Hindlimb muscle (tissue), 1 donor: ENCODE measurements at places on chromosomes 1 and 21.
A peak's percentile ranks its signal among the peaks of the same experiment; 100 is the strongest.

DNA sequence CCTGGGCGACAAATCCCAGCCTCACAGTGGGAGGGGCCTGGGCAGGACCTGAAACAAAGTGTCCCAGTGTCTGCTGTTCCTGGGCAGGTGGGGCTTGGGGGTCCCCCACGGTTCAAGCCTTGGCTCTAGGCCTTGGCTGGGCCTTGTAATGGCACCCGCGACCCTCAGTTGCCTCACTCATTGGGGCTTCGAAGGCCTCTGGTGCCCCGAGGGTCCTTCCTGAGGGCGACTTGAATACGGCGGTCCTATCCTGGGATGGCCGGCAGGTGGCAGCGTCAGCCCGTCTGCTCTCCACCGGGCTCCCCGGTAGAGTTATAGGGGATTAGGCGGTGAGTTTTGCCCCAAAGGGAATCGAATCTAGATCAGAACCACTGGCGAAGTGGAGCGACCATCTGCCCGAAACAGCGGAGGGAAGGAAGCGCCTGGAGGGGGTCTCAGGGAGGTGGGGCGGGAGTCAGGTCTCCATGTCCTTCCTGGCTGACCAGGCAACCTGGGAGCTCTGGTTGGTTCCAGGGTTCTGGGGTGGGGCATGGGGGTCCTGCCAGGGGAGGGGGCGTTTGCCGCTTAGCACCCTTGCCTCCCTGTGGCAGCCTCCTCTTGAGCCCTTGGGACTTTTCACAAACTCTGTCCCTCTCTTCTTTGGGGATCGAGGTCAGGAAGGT is 2.1 kb upstream of the PEX10 start:
- DNase-seq = peak; percentile 54

DNA sequence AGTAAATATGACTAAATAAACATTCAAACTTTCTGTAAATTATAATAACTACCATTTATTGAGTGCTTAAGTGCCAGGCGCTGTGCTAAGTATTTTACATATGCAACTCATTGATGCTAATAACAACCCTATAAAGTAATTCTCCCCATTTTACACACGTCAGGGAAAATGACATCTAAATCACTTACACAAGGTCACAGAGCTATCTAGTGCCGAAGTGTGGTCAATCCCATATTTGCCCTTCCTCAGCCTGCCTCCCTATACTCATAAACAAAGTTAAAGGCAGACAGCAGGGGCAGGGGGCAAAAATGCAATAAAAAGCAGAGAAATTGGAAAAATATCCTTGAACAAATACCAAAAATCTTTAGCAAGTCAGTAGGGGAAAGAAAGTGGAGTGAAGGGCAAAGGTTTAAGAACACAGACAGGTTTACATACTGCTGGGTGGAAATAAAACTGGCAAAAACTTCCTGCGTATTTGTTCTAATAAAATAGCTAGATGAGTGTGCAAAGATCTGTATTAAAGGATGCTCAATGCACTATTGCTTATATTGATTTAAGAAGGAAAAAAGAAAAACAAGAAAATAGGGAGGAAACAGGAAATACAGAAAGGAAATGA is 72.8 kb downstream of the WDR64 start:
- DNase-seq = no peak

DNA sequence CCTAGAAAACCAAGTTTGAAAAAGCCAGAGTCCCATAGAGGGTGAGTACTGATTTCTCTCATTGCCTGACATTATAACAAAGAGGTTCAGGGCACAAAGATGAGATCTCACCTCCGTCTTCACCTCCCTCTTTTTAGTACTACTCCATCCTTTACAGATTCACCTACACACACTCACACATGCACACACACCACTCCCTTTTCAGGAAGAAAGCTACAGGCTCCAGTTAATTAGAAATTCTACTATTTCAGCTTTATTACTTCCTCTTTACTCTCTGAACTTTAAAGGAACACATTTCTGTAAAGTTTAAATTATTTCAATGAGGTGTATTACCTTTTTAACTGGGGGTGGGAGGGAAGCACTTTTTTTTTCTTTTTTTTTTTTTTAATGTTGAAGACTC is 59.6 kb upstream of the PRDX6 start:
- no peak for DNase-seq

DNA sequence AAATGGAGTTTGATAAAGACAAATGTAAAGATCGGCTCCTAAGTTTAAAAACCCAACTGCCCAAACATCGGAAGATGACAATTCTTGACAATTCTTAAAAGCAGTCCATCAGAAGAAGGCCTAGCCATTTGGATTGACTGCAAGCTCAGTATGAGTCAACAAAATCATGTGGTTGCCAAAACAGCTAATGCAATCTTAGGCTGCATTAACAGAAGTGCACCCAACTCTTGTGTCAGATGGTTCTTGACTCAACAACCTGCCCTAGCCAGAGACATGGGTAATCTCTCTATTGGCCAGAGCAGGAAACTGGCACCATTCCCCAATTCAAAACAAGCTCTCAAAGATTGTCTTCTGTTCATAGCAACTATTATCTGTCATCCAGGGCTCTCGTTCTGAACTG is 9.9 kb upstream of the NCF2 start:
- no peak for DNase-seq

GRCh38 chr1:61053712-61054600 is 28.4 kb upstream of the NFIA start:
- DNase-seq = peak; percentile 45

GRCh38 chr1:221644145-221644448 is 97.8 kb downstream of the DUSP10 start:
- DNase-seq = peak; percentile 39

DNA sequence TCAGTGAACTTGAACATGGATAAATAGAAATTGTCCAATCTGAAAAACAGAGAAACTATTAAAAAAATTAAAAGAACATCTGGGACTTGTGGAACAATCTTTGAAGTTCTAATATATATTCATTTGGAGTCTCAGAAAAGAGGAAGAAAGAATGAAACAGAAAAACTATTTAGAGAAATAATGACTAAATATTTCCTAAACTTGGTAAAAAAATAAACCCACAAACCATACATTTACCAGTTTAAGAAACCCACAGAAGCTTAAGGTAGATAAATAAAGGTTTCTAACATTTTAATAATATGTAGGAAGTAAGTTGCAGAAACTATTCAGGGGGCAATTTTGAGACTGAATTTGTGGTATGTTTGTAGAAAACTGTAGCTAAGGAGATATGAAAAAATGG is 437.8 kb downstream of the PTBP2 start:
- DNase-seq = no peak

- no peak for DNase-seq
These were observed 36.3 kb downstream of the SDC3 start for GRCh38 chr1:30872033-30872947.

DNA sequence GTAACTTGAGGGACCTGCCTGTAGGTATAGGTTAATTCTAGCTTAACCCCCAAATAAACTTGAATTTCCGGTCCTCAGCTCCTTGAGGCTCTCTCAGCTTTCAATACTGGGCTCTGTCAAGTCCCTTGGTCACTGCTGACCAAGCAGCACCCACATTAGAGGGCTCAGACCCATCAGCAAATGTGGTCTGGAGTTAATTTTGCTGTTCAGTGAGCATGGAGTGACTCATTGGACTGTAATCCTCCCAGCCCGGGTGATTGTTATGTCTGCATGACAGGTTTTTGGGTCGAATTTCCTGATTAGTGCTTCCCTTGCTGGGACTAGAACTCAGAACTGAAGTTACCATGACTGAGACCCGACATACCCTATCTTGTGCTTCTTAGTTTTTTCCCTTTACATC is 130.6 kb downstream of the URB2 start:
- no peak for DNase-seq

DNA sequence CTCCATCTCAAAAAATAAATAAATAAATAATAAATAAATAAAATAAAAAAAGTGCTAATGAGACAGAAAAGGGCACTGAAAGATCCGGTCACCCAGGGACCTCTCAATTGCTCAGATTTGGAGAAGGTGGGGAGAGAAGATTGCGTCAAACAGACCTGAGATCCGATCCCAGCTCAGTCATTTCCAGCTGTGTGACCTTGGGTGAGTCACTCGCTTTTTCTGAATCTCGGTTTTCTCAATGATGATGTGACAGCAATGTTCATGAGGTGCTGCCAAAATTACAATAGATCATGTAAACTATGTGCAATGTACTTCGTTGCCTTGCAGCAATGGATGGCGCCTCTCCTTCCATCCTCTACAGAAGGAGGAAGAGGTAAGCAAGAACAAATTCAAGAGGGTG is 11.1 kb upstream of the MEF2D start:
- DNase-seq = no peak

GRCh38 chr1:102757363-102757762 is 351.0 kb downstream of the COL11A1 start:
- no peak for DNase-seq

DNA sequence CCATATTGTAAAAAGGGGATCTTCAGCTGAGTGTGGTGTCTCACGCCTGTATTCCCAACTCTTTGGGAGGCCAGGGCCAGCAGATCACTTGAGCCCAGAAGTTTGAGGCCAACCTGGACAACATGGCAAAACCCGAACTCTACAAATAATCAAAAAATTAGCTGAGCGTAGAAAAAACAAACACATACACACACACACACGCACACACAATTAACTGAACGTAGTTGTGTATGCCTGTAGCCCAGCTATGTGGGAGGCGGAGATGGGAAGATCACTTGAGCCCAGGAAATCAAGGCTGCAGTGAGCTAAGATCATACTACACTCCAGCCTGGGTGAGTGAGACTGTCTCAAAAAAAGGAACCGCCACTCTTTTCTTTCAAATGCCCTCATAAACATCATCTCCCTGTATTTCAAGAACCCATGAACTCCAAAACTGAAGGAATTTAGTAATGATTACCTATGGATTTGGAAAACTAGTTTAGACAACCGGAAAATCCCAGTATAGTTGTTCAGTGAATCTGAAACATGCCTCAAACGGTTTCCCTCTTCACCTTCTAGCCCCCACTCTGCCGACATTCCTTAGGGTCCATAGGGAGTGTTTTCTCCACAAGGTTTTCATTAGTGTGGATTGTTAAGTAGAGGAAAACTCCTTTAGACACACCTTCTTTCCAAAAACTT is 4.5 kb downstream of the TXNIP start:
- DNase-seq = no peak

GRCh38 chr21:43328958-43329691 is 97.8 kb downstream of the SIK1 start:
- DNase-seq = no peak

- DNase-seq = no peak
These were observed 217.6 kb downstream of the LYPLAL1 start for GRCh38 chr1:219391297-219391696.

DNA sequence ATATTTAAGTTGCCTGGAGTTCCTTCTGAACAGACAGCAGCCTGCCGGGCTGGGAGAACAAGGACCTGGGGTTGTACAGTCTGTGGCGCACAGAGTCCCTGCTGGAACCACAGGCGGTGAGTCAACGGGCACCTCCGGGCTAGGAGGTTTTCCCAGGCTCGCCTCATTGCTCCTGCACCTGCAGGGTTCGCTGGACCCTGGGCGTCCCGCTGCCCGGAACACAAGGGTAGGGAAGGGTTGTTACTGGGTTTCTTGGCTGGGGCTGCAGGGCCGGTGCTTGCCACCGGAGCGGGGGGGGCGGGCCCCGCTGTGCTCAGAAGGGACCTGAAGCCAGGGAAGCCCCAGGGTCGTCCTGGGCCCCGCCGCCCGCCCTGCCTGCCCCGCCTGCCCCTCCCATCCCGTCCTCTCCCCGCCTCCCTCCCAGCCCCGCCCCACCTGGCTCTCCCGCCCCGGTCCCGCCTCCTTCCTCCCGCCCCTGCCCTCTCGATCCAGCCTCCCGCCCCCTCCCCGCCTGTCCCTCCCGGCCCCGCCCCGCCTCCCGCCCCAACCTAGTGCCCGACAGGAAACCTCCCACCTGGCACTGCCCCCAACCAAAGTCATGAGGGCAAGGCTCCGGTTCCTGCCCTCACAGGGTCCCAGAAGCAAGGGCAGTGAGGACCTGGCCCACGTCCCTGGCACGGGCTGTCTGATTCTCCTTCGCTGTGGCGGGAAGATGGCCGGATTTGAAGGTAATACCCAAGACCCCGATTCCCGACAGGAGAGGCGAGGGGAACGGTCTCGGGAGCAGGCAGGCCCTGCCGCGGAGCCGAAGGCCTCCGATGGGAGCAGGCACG is 6.8 kb downstream of the JMJD4 start:
- DNase-seq = peak; percentile 55

GRCh38 chr1:192225266-192225665 is 67.0 kb downstream of the RGS18 start:
- DNase-seq = no peak

GRCh38 chr1:221416723-221417122 is 325.2 kb downstream of the DUSP10 start:
- DNase-seq = no peak

DNA sequence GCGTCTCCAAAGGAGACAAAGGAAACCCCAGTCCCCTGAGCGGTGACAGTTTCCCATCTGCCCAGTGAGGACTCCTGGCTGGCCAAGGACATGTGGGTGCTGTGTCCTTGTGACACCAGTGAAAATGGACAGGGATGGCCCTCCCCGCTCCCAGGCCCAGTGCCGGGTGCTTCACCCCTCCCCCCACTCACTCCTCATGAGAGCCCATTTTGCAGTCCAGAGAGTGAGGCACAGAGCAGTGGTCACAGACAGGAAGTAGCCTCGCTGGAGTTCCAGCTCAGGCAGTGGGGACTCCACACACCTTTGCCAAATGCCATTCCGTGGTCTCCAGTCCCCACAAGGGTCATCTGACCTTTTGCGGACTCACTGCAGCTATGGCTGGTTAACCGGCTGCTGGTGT is 642.9 kb downstream of the PTPRU start:
- no peak for DNase-seq

DNA sequence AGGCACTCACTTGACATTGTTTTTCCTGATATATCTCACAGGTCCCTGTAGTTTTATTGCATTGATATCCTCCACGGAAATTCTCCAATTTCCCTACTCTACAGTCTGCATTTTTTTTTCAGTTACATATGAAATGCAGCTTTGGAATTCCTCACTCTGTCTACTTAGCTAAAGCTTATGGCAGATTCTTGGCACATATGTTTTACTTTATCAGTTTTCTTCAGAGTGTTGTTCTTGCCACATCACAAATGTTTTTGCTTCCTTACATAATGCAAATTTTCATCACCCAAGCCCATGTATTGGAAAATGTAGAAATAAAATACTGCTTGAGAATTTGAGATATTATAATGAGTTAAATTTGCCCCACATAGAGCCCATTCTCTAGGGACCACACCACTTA is 1895.1 kb downstream of the MRPL39 start:
- no peak for DNase-seq

DNA sequence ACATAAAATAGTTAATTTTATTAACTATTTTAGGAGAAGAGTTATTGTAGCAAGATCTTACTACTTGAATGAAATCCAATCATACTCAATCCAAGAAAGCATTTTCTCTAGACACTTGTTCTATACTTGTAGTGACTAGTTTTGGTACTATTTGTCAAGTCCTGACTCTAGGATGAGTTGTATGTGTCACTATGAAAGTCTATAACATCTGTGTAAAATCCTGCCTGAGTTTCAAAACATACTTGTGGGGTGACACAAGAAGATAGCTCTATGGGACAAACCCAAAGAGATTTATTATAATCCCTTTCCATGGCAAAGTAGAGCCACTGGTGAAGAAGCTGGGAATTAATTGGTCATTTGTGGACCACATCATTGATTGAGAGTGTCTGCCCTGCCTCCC is 1042.2 kb upstream of the ADGRL4 start:
- no peak for DNase-seq

GRCh38 chr1:101313356-101313755 is 76.5 kb downstream of the S1PR1 start:
- no peak for DNase-seq

GRCh38 chr1:1989102-1989542 is 14.5 kb downstream of the CFAP74 start:
- DNase-seq = no peak

- DNase-seq = no peak
These were observed 2.3 kb downstream of the PADI3 start for GRCh38 chr1:17251246-17251645.

GRCh38 chr21:42163511-42163863 is 55.5 kb upstream of the ABCG1 start:
- DNase-seq = no peak
